ENCODE measurements at places on chromosomes 6 and 20. TPM values are rescaled to one million over a fixed set of nuclear protein-coding genes. Genes with fewer than 3 reads are reported as not detected.

The TSBP1 gene
- not detected for total RNA-seq

The TCF21 gene
- 7.5 TPM for total RNA-seq

The PRDM13 gene
- total RNA-seq: not detected

The FBXL4 gene
- 22.6 TPM for total RNA-seq

The CHRNA4 gene
- total RNA-seq: not detected

The TXLNB gene
- 132 TPM for total RNA-seq

The EDN1 gene
- 9.0 TPM for total RNA-seq

The PLN gene
- 560 TPM for total RNA-seq

The PPIL4 gene
- total RNA-seq: 17.0 TPM

The LTB gene
- total RNA-seq: not detected

The SPATS1 gene
- not detected for total RNA-seq

DNA sequence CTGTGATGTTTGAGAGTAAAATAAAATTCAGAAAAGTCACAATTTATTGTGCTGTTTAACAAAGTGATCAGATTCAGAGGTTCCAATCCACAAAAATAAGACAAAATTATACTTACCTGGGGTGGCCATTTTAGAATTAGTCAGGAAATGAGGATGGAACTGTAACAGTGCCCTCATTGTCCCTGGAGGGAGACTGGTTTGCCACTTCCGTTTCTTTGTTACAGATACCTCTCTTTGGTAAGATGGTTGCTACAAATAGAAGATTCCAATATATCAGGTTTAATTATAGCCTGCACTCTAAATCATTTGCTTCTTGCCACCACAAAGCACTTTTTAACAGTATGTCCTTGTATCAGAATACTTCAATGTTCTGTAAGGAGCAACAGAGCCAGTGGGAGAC, 95.6 kb downstream of the CTNNBL1 start:
- DNase-seq: no peak
- no peak overlapping the region for H3K4me3 ChIP-seq
- H3K4me1 ChIP-seq: no peaks in the 10 kb centered on the region
- H3K36me3 ChIP-seq: peaks cover 26% of the 10 kb centered on the region

GRCh38 chr6:136922685-136923006, 545 bp downstream of the SLC35D3 start:
- H3K27ac ChIP-seq: no peak overlapping the region
- peak overlapping the region; percentile 34 for H3K4me3 ChIP-seq
- H3K27me3 ChIP-seq: peaks cover 32% of the 10 kb centered on the region
- H3K36me3 ChIP-seq: no peaks in the 10 kb centered on the region

DNA sequence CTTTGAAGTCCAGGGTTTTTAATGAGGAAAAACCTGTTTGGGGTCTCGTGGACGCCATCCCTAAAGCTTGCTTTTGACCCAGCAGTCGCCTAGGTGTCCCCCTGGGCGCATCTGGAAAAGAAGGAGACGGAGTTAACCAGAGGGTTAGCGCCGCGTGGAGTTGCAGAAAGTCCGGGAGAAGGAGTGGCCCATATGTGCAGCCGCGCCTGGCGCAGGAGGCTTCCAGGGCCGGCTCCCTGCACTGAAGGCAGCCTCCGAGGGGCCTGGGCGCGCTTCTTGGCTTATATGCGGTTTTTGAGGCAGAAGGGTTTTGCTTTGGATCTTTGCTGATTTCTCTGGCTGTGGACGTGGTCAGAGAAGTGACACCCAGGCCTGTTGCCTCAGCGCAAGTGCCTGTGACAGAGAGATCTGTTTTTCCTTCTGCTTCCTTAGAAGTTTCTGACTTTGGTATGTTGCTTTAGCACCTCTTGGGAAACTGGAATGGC, 987 bp downstream of the TMEM181 start:
- no peaks in the 10 kb centered on the region for H3K27me3 ChIP-seq
- peaks cover 23% of the 10 kb centered on the region for H3K4me1 ChIP-seq
- H3K4me3 ChIP-seq: peak overlapping the region; percentile 92
- no peak for DNase-seq

DNA sequence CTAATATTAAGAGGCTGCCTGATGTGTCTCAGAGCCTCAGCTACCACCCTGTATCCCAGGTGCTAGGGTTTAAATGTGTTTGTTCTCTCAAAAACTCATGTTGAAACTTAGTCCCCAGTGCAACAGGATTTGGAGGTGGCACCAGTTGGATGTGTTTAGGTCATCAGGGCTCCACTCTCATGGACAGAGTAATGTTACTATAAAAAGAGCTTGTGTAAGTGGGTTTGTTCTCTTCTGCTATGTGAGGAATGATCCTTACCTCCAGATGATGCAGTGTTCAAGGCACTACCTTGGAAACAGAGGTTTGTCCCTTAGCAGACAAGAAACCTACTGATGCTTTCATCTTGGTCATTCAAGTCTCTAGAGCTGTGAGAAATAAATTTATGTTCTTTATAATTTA, 164.9 kb upstream of the EPHA7 start:
- no peaks in the 10 kb centered on the region for H3K27me3 ChIP-seq
- H3K4me3 ChIP-seq: no peak overlapping the region
- no peak overlapping the region for H3K27ac ChIP-seq
- no peaks in the 10 kb centered on the region for H3K4me1 ChIP-seq
- H3K36me3 ChIP-seq: no peaks in the 10 kb centered on the region

DNA sequence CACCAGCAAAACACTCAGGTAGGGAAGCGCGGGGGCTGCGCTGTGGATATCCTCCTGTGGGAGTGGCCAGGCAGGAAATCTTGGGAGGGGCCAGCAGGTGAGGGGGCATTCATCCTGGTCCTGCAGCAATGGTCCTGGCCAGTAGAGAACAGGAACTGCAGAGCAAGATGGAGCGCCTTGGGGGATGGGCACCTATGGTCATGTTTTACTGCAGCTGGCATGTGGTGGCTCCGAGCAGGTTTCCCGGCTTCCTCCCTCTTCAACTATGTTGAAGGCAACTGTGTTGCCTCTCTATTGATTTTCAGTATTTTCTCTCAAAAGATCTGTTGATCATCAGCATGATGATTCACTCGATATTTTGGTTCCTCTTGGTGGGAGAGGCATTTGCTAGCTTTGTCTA, 70.9 kb downstream of the SNAP91 start:
- H3K36me3 ChIP-seq: no peaks in the 10 kb centered on the region
- no peak overlapping the region for H3K27ac ChIP-seq
- H3K27me3 ChIP-seq: no peaks in the 10 kb centered on the region
- H3K4me3 ChIP-seq: no peak overlapping the region
- DNase-seq: no peak

DNA sequence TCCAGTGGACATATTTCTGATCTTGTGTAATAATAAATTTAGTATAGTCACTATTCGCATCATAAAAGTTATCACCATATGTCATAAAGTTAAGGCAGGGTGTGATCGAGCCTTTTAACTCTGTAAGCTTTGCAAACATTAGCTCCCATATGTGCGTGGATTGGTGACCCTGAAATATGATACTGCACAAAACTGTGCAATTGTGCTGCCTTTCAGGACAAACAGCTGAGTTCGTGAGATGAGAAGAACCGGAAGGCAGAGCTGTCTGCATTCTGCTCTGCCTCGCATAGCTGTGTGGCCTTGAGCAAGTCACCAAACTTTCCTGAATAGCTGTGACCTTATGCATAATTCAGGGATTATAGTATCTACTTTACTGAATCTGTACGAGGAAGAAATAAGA, 3.2 kb upstream of the PLEKHG1 start:
- peaks cover 9% of the 10 kb centered on the region for H3K4me1 ChIP-seq
- H3K4me3 ChIP-seq: no peak overlapping the region
- H3K27me3 ChIP-seq: no peaks in the 10 kb centered on the region
- no peaks in the 10 kb centered on the region for H3K36me3 ChIP-seq
- no peak overlapping the region for H3K27ac ChIP-seq

GRCh38 chr6:45916692-45917091, 99.0 kb downstream of the CLIC5 start:
- H3K36me3 ChIP-seq: peaks cover 26% of the 10 kb centered on the region
- H3K27ac ChIP-seq: peak overlapping the region; percentile 72
- no peak overlapping the region for H3K4me3 ChIP-seq
- no peaks in the 10 kb centered on the region for H3K27me3 ChIP-seq
- no peak for DNase-seq

DNA sequence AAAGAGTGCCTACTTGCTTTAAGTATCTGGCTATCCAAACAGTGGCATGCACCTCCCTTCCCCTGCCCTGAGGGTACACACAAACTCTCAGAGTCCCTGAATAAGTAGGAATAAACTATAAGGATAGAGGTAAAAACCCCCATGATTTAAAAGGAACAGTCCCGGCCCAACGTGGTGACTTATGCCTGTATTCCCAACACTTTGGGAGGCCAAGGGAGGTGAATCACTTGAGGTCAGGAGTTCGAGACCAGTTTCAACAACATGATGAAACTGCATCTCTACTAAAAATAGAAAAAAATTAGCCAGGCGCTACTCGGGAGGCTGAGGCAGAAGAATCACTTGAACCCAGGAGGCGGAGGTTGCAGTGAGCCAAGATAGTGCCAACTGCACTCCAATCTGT, 22.2 kb downstream of the SAMHD1 start:
- H3K4me3 ChIP-seq: no peak overlapping the region
- H3K27me3 ChIP-seq: no peaks in the 10 kb centered on the region
- peaks cover 15% of the 10 kb centered on the region for H3K4me1 ChIP-seq
- peaks cover 99% of the 10 kb centered on the region for H3K36me3 ChIP-seq
- no peak overlapping the region for H3K27ac ChIP-seq
- DNase-seq: no peak

DNA sequence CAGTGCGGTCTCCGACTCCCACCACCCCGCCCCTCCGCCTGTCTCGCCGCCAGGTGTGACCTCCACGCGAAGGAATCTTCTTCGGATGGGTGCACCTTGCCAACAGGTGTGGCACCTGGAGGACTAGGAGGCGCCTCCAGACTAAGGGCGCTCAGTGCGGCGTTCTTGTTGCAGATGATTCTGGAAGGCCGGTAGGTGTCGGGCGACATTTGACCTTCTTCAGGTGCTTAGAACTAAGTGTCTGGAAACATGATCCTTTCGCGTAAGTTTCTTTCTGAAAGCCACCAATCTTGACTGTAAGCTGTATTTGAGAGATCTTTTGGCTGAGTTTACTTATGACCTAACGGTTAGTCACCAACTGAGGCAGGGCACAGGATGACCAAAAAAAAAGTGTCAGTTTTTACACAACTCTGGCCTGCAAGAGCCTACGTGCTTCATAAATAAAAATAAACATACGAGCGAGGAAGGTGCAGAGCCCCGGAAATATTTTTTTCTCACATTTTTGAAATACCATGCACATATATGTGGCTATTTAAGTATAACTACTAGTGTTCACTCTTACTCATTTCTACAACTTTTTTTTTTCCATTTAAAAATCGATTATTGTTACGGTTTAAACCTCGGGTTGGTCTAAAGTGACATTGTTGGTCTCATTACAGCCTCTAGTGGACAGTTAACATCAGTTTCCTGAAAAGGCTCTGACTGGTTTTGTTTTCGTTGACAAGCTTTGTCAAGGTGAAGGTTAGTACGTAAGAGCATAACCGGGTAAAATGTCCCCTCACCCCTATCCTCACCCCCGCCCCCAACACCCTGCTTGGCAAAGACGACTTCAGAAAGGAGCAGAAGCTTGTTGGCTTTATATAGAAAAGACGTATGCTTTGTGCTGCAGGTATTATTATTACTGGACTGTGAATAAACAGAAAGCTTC, 1.6 kb upstream of the ATXN1 start:
- H3K36me3 ChIP-seq: no peaks in the 10 kb centered on the region
- peak overlapping the region; percentile 99 for H3K27ac ChIP-seq
- H3K4me3 ChIP-seq: peak overlapping the region; percentile 95
- H3K27me3 ChIP-seq: no peaks in the 10 kb centered on the region
- H3K4me1 ChIP-seq: peaks cover 21% of the 10 kb centered on the region

DNA sequence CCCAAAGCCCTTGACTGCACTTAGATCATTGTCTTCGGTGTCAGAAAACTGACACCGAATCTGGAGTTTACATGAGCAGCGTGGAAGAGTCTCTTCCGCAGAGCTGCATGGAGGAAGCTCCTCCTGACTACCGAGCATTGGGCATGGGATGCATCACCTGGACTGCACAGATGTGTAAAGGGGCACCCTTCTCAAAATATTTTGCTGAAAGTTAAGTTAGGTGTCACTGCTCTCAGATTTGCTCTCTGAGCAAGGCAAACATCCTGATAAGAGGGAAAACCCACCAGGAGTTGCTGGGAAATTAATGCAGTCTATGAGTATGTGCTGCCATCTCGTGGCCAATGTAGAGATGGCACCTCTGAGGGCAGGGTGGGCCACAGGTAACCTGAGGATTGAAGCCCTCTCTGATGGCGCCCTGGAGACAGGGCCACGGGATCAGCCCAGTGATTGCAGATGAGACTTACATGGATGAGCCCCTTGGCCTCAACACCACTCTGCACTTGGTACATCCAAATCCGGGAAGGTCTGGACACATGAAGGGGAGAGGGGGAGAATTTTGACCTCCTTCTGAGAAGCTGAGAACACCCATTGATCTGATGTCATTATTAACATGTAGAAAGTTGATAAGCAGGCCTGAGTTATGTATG, 129.9 kb downstream of the LPA start:
- peaks cover 5% of the 10 kb centered on the region for H3K4me1 ChIP-seq
- no peak overlapping the region for H3K4me3 ChIP-seq
- no peak for DNase-seq
- no peaks in the 10 kb centered on the region for H3K36me3 ChIP-seq

GRCh38 chr20:62707276-62707920, 1.2 kb upstream of the NTSR1 start:
- H3K27me3 ChIP-seq: peaks cover 34% of the 10 kb centered on the region
- no peak for DNase-seq
- no peak overlapping the region for H3K4me3 ChIP-seq
- no peak overlapping the region for H3K27ac ChIP-seq
- no peaks in the 10 kb centered on the region for H3K36me3 ChIP-seq

GRCh38 chr6:54776891-54777290, 69.7 kb upstream of the FAM83B start:
- no peak overlapping the region for H3K27ac ChIP-seq
- H3K4me3 ChIP-seq: no peak overlapping the region
- H3K4me1 ChIP-seq: no peaks in the 10 kb centered on the region
- DNase-seq: no peak

- H3K36me3 ChIP-seq: no peaks in the 10 kb centered on the region
- no peaks in the 10 kb centered on the region for H3K27me3 ChIP-seq
- no peaks in the 10 kb centered on the region for H3K4me1 ChIP-seq
- no peak overlapping the region for H3K4me3 ChIP-seq
- DNase-seq: no peak
Observed at GRCh38 chr6:44855562-44856411, 468.3 kb downstream of the CDC5L start.

GRCh38 chr6:125121894-125122293, 31.7 kb upstream of the TPD52L1 start:
- DNase-seq: no peak
- H3K27ac ChIP-seq: no peak overlapping the region
- H3K4me3 ChIP-seq: no peak overlapping the region
- H3K4me1 ChIP-seq: no peaks in the 10 kb centered on the region

- H3K27ac ChIP-seq: no peak overlapping the region
- H3K36me3 ChIP-seq: no peaks in the 10 kb centered on the region
- no peak overlapping the region for H3K4me3 ChIP-seq
- H3K4me1 ChIP-seq: no peaks in the 10 kb centered on the region
Observed at GRCh38 chr6:90131614-90132423, 164.8 kb downstream of the BACH2 start.

GRCh38 chr6:47672816-47673215, 25.6 kb upstream of the ADGRF4 start:
- H3K4me3 ChIP-seq: no peak overlapping the region
- H3K36me3 ChIP-seq: no peaks in the 10 kb centered on the region
- no peak for DNase-seq
- H3K27ac ChIP-seq: no peak overlapping the region
